Endothelial cell (in vitro differentiated cells): ENCODE measurements at places on chromosomes 16 and 17. TPM values are rescaled to one million over a fixed set of nuclear protein-coding genes. Genes with fewer than 3 reads are reported as not detected.

CTF1 gene
- 3.4 TPM for total RNA-seq

GRCh38 chr17:34413443-34414119, 50.5 kb upstream of the CCL1 start:
- H3K4me3 ChIP-seq: no peak overlapping the region
- H3K27ac ChIP-seq: no peak overlapping the region
- H3K4me1 ChIP-seq: peaks cover 3% of the 10 kb centered on the region
- DNase-seq: no peak

DNA sequence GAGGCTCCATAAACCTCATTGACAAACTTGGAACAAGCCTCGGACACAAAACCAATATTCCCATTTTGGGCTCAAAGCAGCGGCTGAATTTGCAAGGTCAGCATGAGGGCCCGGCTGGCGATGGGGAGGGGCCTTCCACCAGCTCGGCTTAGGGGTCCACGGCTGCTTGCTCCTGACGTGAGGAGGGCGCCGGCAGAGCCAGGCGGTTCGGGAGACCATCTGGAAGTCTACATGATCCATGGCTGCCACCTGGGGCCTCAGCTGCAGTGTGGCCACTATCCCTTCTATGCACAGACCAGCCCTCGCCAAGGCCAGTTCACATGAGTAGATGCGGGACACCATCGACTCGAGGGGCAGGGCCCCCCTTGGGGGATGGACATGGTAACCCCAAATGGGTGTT, 39.1 kb downstream of the NDEL1 start:
- H3K27me3 ChIP-seq: peaks cover 20% of the 10 kb centered on the region
- peaks cover 40% of the 10 kb centered on the region for H3K36me3 ChIP-seq
- peak overlapping the region; percentile 12 for H3K27ac ChIP-seq
- DNase-seq: no peak
- H3K4me1 ChIP-seq: peaks cover 2% of the 10 kb centered on the region
- H3K4me3 ChIP-seq: peak overlapping the region; percentile 56

DNA sequence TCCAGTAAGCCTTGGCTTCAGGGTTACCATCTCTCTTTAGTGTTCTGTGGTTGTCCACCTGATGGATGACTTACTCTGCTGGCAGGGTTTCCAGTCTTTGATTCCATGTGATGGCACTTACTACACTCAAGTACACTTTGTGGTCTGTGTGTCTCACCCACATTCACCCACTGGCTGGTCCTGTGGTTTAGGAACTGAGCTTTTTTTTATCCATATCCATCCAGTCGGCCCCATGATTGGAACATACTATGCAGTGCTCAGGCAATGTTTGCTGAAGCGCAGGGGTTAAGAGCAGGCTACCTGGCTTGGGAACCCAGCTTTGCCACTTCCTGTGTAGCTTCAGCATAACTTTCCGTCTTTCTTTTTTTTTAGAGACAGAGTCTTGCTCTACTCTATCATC, 2.8 kb upstream of the FUS start:
- H3K27me3 ChIP-seq: peaks cover 15% of the 10 kb centered on the region
- no peak for DNase-seq
- H3K36me3 ChIP-seq: peaks cover 9% of the 10 kb centered on the region
- no peak overlapping the region for H3K4me3 ChIP-seq
- peaks cover 15% of the 10 kb centered on the region for H3K4me1 ChIP-seq
- H3K27ac ChIP-seq: no peak overlapping the region
